Activated CD8-positive, alpha-beta memory T cell treated with anti-CD3 and anti-CD28 coated beads for 36 hours (primary cell): ENCODE measurements at places on chromosomes 5 and 9. TPM values are rescaled to one million over a fixed set of nuclear protein-coding genes. Genes with fewer than 3 reads are reported as not detected.

Gene NDFIP1
- 84.9 TPM for total RNA-seq

Gene RNF183
- not detected for total RNA-seq

Gene C9orf50
- not detected for total RNA-seq

Gene ENTR1
- 55.7 TPM for total RNA-seq

Gene NADK2
- total RNA-seq, result 22.5 TPM

Gene MEIKIN
- total RNA-seq, result not detected

Gene THBS4
- total RNA-seq, result 1.8 TPM

Gene ADAMTSL1
- total RNA-seq, result not detected

Gene PCDH12
- 1.0 TPM for total RNA-seq

Gene IRX4
- not detected for total RNA-seq

Gene EDIL3
- total RNA-seq, result not detected

Gene TAF11L13
- total RNA-seq, result not detected

Gene IL33
- not detected for total RNA-seq

Gene SECISBP2
- total RNA-seq, result 35.0 TPM

Gene LCP2
- total RNA-seq, result 244 TPM

Gene UQCRQ
- total RNA-seq, result 621 TPM

Gene PCDHA7
- not detected for total RNA-seq

Gene PCDHB8
- total RNA-seq, result not detected

Gene SOX30
- total RNA-seq, result 0.29 TPM

Gene GABRA1
- total RNA-seq, result not detected

Gene PTGDS
- total RNA-seq, result not detected

Gene SLC46A2
- total RNA-seq, result not detected

Gene TAS2R1
- not detected for total RNA-seq

Gene FAM221B
- total RNA-seq, result not detected

Gene NRG2
- 0.15 TPM for total RNA-seq

Gene CCL21
- not detected for total RNA-seq

Gene DNAH5
- not detected for total RNA-seq

Gene ZNF366
- not detected for total RNA-seq

Gene SPATA31E1
- not detected for total RNA-seq

Gene ROR2
- total RNA-seq, result not detected

Gene INSL4
- total RNA-seq, result not detected

Gene TOMM5
- total RNA-seq, result 239 TPM

Gene GRIN3A
- not detected for total RNA-seq

Gene ABO
- total RNA-seq, result not detected

Gene LECT2
- not detected for total RNA-seq

Gene MARCHF11
- total RNA-seq, result not detected

Gene GABRG2
- not detected for total RNA-seq

Gene WWC1
- 1.9 TPM for total RNA-seq

Gene CARD6
- total RNA-seq, result 2.0 TPM

Gene RNF180
- total RNA-seq, result not detected

Gene POU5F2
- 0.34 TPM for total RNA-seq

Gene PITX1
- 0.10 TPM for total RNA-seq

Gene CCDC69
- total RNA-seq, result 38.7 TPM

Gene TSTD2
- 16.3 TPM for total RNA-seq

Gene IL31RA
- total RNA-seq, result not detected

Gene PDLIM4
- total RNA-seq, result 1.4 TPM

Gene HIGD2A
- total RNA-seq, result 91.5 TPM

Gene FAM153A
- 7.8 TPM for total RNA-seq

Gene HTR4
- total RNA-seq, result not detected

Gene AQP3
- total RNA-seq, result 1.6 TPM

Gene TMEM171
- total RNA-seq, result not detected

Gene COL27A1
- 3.2 TPM for total RNA-seq

Gene LHX3
- not detected for total RNA-seq

Gene GARIN3
- 0.38 TPM for total RNA-seq
